ENCODE measurements at places on chromosomes 6 and 20.

- no peak for DNase-seq
These were observed 780.9 kb downstream of the QKI start for GRCh38 chr6:164195278-164195941.

GRCh38 chr20:48910347-48910781, 11.1 kb upstream of the ARFGEF2 start:
- no peak for DNase-seq

DNA sequence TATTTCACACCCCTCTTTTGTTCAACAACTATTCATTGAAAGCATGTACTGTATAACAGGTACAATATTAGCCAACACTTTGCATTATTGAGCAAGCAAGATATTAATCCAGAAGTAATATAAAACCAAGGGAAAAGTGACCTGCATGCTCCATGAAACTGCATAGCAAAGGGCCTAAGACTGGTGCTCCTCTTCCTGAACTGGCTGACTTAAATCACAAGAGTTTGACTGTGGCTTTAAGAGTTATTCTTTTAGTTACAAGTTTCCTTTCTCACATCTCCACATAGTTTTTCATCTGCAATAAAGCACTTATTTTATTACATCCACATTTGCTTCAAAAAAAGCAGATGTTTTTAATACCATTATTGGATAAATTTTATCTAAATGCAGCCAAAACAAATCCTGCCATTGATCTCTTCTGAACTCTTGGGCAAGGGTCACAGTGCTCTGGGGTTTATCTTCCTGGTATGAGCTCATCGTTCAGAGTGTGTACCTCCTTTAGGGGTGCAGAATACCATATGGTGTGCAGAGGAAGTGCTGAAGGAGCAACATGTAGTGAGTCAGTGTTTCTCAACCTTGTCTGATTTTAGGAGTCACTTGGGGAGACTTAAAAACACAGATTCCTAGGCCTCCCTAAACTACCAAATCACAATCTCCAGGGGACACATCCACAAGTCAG, 1225.9 kb upstream of the MAP3K7 start:
- no peak for DNase-seq

DNA sequence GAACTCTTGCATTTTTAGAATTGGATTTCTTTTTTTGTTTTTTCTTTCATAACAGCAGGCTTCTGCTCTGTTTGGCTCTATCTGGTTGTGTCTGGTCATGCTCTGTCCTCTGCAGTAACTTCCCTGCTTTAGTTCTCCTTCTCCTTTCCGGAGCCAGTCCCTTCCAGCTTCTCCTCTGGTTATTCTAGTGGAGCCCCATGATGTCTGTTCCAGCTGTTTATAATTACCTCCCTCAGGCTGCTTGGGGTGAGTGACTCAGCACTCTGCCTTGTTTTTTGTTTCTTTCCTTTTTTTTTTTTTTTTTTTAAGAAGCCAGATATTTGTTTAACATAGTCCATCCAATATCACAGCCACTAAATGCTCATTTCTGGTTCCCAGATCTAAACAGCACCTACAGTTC, 409.6 kb downstream of the MAFB start:
- DNase-seq = no peak

GRCh38 chr20:14956026-14956425, 618.6 kb upstream of the FLRT3 start:
- no peak for DNase-seq

DNA sequence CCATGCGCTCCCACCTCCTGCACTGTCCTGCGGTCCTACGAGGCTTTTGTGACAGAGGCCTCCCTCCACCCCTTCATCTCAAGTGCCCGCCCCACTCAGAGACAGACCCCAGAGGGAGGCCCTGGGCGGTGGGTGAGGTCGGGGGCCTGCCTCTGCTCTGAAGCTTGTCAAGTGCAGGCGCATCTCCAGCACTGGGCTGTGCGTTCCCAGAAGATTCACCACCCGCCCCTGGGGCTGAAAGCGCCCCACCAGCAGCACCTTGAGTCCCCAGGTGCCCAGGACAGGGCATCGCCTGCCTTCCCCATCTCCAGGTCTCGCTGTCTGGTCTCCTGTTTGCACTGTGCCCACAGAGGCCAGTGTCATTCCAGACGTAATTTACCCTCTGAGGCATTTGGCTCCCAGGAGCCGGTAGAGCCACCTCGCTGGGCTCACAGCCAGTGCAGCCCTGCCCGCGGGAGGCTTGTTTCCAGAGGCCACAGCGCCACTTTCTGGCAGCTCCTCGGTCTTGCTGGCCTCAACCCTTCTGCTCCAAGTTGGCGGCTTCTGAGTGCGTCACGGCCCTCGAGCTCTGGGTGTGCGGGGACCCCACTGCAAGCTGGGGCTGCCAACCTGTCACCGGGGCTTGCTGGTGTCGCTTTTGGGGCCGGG, 191.1 kb downstream of the TAF4 start:
- DNase-seq = no peak

- peak; percentile 60 for DNase-seq
These were observed 132.2 kb downstream of the GPX5 start for GRCh38 chr6:28657769-28658465.

- DNase-seq = no peak
These were observed 105.5 kb downstream of the AGPAT4 start for GRCh38 chr6:161168281-161168891.

GRCh38 chr20:50019466-50020256, 36.9 kb downstream of the SNAI1 start:
- no peak for DNase-seq

GRCh38 chr6:82877213-82878195, 188.1 kb downstream of the UBE3D start:
- DNase-seq = no peak

DNA sequence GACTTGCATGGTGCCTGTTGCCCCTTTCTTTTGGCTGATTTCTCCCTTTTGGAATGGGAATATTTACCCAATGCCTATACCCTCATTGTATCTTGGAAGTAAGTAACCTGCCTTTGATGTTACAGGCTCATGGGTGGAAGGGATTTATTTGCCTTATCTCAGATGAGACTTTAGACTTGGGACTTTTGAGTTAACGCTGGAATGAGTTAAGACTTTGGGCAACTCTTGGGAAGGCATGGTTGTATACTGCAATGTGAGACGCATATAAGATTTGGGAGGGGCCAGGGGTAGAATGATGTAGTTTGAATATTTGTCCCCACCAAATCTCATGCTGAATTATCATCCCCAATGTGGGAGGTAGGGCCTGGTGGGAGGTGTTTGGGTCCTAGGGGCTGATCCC, 75.5 kb downstream of the SYCP2 start:
- DNase-seq = no peak

GRCh38 chr6:36594816-36595643, 868 bp downstream of the SRSF3 start:
- DNase-seq = peak; percentile 63

- DNase-seq = no peak
These were observed 212.5 kb downstream of the BMP7 start for GRCh38 chr20:57053793-57054552.

GRCh38 chr20:32536851-32537656, 48.1 kb downstream of the NOL4L start:
- DNase-seq = no peak

DNA sequence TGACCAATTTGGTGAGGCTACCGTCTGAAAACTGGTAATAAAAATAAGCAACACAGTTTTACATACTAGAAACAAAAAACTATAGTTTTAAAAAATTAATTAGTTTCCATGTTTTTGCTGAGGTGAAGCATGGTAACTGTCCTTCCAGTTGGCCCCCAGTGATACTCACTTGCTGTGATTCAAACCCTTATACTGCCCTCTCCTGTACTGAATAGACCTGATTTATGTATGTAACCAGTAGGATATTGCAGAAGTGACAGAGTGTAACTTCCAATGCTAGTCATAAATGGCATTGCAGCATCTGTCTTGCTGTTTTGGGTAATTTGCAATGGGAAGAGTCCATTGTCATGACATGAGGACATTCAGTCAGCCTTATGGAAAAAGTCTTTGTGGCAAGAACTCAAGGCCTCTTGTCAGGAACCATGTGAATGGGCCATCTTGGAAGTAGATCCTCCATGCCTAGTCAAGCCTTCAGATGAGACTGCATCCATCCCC, 8.9 kb upstream of the CHD6 start:
- no peak for DNase-seq

DNA sequence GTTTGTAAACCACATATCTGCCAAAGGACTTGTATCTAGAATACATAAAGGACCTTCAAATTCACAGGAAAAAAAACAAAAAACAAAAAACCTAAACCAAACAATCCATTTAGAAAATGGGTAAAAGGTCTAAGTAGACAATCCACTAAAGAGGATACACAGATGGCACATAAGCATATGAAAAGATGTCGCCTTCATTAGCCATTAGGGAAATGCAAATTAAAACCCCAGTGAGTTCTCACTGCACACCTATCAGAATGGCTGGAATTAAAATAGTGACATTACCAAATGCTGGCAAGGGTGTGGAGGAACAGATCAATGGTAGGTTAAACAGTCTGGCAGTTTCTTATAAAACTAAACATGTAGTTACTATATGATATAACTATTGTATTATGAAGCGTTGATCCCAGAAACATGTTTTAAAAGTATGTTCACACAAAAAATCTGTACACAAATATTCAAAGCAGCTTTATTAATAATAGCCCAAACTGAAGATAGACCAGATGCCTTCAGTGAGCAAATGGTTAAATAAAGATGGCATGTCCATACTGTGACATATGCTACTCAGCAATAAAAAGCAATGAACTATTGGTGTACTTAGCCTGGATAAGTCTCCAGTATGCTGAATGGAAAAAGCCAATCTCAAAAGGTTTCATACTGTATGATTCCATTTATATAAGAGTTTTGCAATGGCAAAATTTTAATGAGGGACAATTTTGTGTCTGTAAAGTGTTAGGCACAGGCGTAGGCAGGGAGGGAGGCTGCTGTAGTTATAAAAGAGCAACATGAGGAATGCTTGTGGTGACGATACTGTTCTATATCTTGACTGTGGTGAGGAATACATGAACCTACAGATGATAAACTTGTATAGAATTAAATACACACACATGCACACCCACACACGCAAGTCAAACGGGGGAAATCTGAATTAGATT, 43.9 kb downstream of the PLCB1 start:
- DNase-seq = no peak

- DNase-seq = no peak
These were observed 290.0 kb upstream of the SUPT3H start for GRCh38 chr6:45667766-45668165.

- DNase-seq = no peak
These were observed 14.1 kb downstream of the CDYL start for GRCh38 chr6:4790158-4790899.

- no peak for DNase-seq
These were observed 8.1 kb downstream of the CRISP3 start for GRCh38 chr6:49736017-49736508.

DNA sequence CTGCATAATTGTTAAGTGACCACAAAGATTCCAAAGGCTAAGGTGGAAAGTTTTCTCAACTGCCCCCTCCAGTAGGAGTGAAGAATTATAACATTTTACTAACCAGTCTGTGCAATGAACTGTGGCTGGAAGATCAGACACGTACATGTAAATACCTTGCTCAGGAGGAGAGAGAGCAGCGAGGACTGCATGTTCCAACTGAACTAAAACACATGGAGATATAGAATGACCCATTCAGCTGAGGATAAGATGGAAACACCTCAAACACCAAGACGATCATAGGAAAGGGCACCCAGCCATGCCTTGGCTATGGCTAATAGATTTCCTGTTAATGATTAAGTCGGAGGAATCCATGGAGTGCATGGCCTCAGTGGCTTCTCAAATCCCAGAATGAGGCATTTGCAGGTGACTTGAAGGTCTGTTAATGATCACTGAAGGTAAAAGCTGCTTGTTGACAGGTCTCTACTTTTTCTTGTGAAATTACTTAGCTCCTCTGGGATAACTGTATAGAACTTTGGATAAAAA, 875.6 kb downstream of the TFAP2A start:
- DNase-seq = no peak

DNA sequence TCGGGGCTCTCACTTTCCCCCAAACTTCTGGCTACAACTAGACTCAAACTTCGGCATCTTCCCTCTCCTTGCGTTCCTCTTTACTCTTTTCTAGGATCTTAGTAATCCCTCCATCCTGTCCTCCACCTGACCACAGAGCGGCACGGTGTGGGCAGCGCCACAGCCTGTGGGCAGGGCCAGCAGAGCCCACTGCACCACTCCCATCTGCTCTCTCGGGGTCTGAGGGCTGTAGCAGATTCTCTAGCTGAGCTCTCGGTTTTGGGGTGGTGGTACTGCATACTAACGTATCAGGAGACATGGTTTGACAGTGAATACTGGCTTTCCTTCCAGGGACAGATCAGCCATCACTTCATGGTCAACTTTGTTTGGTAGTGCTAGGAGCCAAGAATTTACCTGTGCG, 57.4 kb downstream of the EZR start:
- DNase-seq = no peak

- DNase-seq = no peak
These were observed 97.9 kb upstream of the UST start for GRCh38 chr6:148648754-148649453.

GRCh38 chr20:2653556-2654383, 1.3 kb downstream of the NOP56 start:
- no peak for DNase-seq

DNA sequence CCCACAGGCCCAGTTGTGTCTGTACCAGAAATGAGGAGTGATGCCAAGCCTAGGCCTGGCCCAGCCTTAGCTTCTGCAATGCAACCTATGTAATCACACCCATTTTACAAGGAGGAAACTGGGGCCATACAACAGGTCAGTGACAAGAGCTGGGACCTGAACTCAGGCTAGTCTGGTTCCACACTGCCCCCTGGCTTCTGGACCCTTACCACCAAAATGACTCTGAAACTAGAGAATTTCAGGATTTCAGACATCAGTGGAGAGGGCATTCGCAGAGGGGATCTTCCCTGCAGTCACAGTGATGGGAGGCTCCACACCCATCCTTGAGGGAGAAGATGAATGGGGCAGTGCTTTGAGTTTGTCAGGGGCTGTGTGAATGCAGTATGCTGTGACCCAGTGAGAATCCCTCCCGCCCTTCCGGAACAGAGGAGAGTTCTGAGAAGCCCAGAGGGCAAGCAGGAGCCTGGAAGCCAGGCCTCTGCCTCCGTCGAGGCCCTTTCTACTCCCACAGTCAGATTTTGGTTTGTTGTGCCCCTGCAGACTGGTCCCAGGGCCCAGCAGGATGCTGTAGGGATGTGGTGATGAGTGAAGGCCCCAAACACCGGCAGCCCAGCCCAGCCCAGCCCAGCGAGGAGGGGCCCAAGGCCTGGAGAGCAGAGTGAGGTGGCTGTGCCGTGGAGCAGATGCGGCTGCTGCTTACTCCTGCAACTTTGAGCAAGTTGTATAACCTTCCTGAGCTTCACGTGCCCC, 48.1 kb upstream of the MYL9 start:
- DNase-seq = peak; percentile 33

- no peak for DNase-seq
These were observed 39.6 kb downstream of the JAG1 start for GRCh38 chr20:10634211-10634610.

GRCh38 chr20:26169506-26169905, 472.9 kb upstream of the ZNF337 start:
- no peak for DNase-seq

- no peak for DNase-seq
These were observed 46.7 kb downstream of the DOP1A start for GRCh38 chr6:83114164-83114563.

DNA sequence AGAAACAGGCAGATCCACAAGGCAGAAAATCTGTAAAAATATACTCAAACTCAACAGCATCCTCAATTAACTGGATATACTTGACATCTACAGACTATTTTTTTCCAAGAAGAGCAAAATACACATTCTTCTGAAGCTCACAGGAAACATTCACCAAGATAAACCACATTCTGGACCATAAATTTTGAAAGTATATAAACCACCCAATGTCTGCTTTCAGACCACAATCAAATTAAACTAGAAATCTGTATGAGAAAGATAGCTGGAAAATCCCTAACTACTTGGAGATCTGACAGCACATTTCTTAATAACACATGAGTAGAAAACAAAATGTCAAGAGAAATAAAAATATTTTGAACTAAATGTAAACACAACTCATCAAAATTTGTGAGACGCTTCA, 195.5 kb downstream of the ERMARD start:
- no peak for DNase-seq
